Stimulated activated CD8-positive, alpha-beta memory T cell treated with anti-CD3 and anti-CD28 coated beads, Interleukin-15, amount 100 ng/mL, for 24 hours (primary cell): ENCODE measurements at places on chromosomes 4 and X.

- DNase-seq: no peak
Measured at GRCh38 chr4:183411291-183411861, 33.1 kb upstream of the CDKN2AIP start.

DNA sequence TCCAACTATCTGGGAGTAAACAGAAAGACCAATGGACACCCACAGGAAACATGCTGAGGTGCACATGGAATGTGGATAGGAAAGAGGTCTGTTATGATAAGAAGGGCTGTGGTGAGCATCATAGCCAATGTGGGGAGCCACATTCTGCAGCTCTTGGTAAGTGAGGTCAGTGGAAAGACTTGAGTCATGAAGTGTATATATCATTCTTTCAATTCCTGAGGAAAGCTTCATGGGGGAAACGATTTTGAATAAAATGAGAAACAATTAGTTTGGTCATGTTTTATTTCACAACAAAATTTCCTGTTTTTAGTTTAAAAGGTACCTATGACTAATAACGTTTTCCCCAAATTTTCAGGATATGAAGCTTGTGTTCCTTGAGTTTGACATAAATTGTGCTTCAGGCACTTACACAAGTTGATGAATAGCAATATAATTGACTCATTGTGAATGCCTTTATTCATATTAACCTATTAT is 41.4 kb upstream of the RASSF6 start:
- DNase-seq: no peak

DNA sequence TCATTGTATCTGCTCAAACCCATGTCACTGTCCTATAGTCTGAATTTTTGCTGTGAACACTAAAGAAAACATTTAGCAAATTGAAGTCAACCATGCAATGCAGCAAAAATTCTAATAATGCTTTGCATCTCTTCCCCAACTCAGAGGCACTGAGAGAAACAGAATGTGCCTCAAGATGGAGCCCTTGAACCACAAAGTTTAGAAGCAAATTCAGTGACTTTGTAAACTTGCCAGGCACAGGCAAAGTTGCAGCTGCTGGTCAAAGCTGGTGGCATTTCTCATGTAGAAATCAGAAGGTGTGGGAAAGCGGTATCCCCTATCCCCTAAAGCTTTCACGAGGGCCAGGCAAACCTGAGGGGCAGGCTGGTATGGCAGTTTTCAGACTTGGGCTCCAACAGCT is 121.7 kb upstream of the DIPK2B start:
- DNase-seq: no peak

DNA sequence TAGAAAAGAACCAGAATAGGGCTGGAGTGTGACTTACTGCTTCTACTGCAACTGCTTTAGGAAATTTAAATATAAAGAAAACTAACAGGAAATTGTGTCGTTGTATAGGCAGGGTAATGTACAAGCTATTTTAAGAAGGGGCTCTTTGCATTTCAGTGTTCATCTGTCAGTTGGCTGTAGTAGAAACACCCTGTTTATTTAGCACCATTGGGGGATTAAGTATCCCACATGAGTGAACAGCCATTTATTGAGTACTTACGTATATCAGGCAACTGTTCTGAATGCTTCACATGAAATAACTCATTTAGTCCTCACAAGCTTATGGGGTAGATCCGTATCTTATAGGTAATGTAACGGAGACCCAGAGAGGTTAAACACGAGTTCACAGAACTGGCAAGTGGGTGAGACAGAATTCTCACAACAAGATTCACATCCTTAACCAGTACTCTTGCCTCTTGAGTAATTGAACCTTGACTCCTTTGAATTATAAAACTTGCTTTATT is 23.9 kb downstream of the STIM2 start:
- no peak for DNase-seq

GRCh38 chr4:101187841-101188240 is 159.5 kb downstream of the PPP3CA start:
- DNase-seq: no peak

DNA sequence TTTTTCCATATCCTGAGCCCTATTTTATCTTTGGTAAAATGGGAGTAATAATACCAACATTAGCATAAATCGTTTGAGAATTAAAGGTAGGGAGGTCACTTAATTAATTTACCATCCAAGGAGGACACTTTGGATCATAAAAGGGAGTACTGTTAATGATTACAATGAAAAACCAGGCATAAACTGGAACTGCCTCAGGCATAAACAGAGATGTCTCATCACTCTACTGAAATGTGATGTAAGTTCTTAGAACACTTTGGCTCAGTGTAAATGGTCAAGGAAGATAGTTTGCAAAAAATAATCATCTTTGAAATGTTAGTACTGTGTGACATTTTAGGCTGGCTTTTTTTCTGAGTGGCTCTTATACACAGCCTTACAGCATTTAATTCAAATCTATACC is 268.7 kb downstream of the SLC39A8 start:
- DNase-seq: no peak

- no peak for DNase-seq
Measured at GRCh38 chr4:113162089-113162488, 112.6 kb downstream of the ANK2 start.

GRCh38 chr4:61533140-61533539 is 333.0 kb downstream of the ADGRL3 start:
- no peak for DNase-seq

GRCh38 chr4:61445374-61446063 is 245.4 kb downstream of the ADGRL3 start:
- no peak for DNase-seq

GRCh38 chrX:18620349-18620748 is 51.6 kb downstream of the RS1 start:
- no peak for DNase-seq

GRCh38 chr4:31189938-31190337 is 469.8 kb downstream of the PCDH7 start:
- DNase-seq: no peak

DNA sequence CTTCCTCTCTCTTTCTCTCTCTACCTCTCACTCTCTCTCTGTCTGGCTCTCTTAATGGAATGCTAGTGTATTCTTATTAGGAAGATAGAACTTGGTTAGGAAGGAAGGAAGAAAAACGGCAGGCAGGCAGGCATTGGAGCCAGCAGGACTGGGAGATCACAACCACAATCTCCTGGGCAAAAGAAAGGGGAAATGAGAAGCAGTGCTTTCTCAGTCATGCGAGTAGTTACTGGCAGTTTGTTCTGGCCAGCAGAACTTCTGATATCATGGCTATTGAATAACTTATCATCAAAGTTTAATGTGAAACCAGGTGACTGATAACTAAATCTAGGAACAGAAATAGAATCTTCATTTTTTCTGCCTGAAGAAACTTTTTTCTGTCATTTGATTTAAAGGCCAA is 60.9 kb upstream of the PAGE1 start:
- no peak for DNase-seq

DNA sequence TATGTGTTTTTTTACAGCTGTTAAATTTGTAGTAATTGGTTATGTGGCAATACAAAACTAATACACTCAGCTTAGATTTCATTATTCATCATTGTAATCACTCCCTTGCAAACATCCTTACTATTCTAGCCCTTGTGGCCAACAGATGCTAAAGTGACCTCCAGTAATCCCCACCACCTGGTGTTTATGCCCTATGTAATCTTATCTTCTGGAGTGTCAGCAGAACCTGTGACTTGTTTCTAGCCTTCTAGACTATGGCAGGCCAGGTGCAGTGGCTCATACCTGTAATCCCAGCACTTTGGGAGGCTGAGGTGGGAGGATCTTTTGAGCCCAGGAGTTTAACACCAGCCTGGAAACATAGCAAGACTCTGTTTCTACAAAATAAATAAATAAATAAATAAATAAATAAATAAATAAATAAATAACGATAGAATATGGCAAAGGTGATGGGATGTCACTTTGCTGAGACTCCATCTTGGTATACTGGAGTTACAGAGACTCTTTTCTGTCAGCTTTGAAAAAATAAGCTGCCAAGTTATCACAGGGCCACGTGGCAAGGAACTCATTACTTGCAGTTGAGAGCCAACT is 12.3 kb upstream of the TSR2 start:
- DNase-seq: no peak

DNA sequence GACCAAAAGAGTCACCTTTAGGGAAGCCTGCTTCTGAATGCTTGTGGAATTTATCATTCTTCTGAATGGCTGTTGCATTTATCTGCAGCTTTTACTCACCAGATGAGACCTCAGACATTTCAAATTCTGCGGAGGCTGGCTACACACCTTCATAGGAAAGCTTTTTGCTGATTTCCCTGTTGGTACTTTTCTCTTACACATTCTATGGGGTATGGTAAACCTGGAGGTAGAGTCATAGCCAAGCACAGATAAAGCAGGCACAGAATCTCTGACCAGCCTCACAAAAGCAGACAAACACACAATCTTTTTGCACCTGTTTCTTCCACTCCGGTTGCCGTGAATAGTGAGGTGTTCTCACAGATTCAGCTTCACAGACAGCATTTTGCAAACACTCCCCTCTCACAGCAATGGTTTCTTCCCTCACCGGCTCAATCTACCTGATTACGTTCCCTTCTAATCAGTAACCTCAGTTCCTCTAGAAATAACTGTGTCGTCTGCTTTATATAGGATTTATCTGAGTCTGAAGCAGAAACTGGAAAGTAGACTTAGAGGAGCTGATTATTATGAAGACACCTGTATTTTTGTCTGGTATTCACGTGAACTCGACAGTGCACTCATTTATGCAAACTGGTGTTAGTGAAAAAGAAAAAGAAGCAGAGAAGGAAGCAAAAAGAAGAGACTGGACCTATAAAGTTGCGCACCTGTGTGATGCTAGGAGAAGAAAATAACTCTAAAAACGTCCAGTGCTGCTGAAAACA is 83.1 kb downstream of the DMD start:
- no peak for DNase-seq

DNA sequence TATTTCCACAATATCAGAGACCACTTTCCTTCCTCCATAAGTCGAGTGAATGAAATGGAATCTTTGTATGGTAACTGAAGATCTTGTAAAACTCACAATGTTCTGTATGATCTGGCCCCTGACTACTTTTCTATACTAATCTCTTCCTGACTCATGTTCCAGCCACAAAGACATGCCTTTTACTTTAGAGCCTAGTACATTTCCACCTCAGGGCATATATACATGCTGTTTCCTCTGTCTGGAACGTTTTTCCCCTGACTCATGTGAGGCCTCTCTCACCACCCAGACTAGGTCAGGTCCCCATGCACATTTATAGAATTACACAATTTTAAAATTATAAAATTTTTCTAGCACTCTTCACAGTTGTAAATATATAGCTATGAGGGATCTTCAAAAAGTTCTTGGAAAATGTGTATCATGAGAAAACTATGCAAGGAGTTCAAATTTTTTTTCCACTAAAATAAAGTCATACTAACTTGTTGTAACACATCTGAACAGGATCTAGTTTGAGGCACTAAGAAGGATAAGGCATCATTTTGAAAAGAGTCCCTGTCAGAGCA is 208.8 kb downstream of the SH2D1A start:
- no peak for DNase-seq

DNA sequence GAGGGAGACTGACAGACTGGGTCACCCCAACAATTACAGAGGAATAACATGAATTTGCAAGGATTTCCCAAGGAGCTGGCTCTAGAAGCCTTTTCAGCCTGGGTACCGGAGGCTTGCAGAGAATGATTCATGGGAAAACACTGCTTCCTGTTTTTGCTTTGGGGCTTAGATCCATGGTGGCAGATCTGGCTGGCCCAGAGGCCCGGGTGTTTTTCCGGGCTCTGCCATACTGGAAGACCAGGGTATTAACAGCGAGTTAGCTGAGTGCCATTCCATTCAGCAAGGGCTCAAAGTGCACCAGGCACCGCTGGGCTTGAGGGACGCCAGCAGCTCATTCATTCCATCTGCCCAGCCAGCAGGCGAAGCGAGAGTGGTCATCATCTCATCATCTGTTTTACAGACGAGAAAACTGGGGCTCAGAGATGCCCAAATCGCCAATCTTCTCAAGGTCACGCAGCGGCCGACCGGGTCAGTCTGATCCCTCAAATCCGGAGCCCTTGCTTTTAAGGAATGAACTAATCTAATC is 1.3 kb downstream of the WDR1 start:
- no peak for DNase-seq

GRCh38 chrX:107738272-107738671 is 37.3 kb downstream of the TSC22D3 start:
- DNase-seq: no peak

GRCh38 chr4:13543839-13544605 is at the start of gene NKX3-2:
Gene NKX3-2 (minus strand): TSS chr4:13544508. CDS start chr4:13544414, 94 bp downstream.
- DNase-seq: no peak

DNA sequence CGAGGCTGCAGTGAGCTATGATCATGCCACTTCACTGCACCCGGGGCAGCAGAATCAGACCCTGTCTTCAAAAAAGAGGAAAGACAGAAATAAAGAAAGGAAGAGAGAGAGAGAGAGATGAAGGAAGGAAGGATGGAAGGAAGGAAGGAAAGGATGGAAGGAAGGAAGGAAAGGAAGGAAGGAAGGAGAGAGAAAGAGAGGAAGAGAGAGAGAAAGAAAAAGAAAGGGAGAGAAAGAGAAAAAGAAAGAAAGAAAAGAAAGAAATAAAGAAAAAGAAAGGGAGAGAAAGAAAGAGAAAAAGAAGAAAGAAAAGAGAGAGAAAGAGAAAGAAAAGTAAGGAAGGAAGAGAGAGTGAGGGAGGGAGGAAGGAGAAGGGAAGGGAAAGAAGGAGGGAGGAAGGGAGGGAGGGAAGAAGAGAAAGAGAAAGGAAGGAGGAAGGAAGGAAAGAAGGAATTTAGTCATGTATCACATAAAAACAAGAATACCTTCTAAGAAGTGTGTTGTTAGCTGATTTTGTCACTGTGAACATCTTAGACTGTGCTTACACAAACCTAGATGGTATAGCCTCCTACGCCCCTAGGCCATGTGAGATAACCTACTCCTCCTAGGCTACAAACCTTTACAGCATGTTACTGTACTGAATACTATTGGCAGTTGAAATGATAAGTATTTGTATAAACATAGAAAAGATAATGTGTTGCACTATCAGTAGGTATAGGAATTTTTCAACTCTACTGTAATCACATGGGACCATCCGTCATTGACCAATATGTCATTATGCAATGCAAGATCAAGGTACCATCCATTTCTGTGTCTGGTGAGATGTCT is 17.4 kb upstream of the AFF1 start:
- no peak for DNase-seq

DNA sequence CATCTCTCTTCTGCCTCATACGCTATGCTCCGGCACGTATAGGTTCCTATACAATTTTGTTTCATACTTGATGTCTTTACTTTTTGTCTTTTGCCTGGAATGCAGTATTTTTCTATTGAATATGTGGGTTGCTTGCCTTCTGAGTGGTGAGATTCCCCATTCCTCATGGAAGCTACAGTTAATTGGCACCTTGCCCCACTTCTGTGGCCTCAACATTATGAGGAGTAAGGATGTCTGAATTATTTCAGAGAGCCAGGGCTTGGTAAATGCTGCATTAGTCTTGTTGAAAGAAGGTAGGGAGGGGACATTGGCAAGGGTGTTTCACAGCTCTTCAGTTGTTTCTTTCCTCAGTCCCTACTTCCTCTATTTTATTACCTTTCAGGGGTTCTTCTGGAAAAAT is 23.0 kb downstream of the CDKL5 start:
- DNase-seq: no peak

GRCh38 chr4:65139998-65140397 is 530.3 kb downstream of the EPHA5 start:
- no peak for DNase-seq

GRCh38 chrX:141701072-141701471 is 2.5 kb upstream of the SPANXD start:
- no peak for DNase-seq

GRCh38 chrX:148020329-148020728 is 39.2 kb downstream of the FMR1NB start:
- DNase-seq: no peak
